Left colon (tissue), 2 donors: ENCODE measurements at places on chromosomes 3 and 15. TPM values are rescaled to one million over a fixed set of nuclear protein-coding genes. Genes with fewer than 3 reads are reported as not detected.

DNA sequence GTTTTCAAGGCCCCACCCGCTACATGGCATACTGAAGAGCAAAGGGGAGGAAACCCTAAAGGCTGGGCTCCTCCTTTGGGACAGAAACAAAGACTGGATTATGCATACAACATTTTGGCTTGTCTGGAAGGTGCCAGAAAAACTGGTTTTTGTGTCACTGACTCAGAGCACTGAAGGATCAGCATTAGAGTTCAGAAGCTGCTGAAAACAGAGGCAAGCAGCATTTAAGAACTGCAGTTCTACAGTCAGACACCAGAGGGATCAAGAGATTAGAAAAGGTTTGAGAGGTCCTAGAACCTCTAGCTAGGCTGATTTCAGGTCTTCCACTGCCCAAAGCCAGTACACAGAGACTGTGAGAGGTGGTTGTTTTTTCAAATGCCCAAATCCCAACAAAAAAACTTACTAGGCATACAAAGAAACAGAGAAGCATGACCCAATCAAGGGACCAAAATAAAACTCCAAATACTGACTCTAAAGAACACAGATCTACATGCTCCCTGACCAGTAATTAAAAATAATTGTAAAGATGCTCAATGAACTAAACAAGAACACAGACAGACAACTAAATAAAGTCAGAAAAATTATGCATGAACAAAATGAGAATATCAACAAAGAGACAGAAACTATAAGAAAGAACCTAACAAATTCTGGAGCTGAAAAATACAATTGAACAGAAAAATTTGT is 91.2 kb downstream of the SENP2 start:
- no peak for DNase-seq

DNA sequence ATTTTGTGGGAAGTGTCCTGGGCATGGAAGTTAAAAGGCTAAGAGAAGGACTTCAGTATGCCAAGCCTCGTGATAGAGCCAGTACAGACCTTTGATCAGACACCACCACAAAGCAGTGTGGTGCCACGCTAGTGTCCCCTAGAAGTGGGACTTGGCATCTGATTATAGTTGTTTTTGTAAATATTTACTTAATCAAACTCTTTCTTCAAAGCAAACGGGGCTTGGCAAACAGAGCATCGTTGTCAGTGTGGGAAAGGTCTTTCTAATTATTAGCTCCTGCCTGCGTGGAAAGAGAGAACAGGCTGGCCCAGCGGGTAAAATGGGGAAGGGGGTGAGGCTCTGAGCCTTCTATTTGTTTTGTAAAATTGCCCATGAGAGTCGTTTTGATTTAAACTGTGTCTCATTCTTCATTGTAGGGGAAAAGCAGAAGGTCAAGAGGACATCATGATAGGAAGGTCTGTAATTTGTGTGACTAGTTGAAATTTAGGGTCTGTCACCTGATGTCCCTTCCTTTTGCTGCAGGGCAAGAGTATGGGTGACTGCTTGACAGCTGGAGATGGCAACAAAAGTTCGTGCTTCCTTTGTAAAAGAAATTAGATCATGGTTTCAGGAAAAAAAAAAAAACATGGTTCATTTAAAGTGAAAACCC is 105.0 kb downstream of the IQCH start:
- DNase-seq, result no peak

DNA sequence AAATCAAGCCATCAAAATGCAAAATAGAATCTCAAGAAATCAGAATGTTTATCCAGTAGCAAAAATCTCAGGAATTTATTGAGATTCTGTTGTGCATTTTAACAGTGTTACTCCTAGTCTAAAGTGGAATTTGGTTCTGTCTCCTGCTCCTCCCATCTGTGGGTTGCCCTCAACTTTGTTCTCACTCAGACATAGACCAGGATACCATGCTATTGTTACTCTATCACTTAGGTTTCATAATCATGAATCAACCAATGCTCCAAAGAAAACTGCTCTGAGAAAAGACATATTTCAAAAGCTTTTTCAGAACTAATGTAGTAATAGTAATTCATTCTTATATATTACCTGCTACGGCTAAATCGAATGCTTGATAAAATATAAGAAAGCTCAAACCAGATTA is 274.7 kb downstream of the RBMS3 start:
- no peak for DNase-seq

GRCh38 chr3:128597900-128598299 is 52.7 kb downstream of the RPN1 start:
- DNase-seq, result no peak

DNA sequence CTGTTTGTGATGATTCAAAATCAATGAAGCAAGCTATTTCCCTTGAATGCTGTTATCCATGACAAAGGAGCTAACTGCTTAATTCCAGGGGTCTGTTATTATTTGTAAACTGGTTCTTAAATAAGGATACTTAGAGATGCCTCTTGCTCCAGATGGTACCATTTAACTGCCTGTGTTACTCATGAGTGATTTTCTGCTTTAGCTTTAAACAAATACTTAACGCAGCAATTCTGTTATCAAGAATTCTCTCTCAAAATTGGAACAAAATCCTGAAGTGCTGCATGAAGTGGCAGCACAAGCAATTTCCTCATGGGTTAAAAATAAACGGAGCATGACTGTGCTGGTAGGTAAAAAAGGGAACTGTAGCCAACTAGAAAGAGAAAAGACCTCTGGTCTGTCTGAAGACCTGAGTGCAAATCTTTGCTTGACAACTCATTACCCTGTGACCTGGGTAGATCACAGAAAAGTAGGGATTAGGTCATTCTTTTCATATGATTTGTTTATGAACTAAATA is 62.5 kb upstream of the GBE1 start:
- no peak for DNase-seq

The PLOD2 gene
- 136 TPM for total RNA-seq
